ENCODE measurements at places on chromosomes 13 and 19.

- no peak for DNase-seq
These were observed 1303.0 kb downstream of the EFNB2 start for GRCh38 chr13:105232439-105232838.

DNA sequence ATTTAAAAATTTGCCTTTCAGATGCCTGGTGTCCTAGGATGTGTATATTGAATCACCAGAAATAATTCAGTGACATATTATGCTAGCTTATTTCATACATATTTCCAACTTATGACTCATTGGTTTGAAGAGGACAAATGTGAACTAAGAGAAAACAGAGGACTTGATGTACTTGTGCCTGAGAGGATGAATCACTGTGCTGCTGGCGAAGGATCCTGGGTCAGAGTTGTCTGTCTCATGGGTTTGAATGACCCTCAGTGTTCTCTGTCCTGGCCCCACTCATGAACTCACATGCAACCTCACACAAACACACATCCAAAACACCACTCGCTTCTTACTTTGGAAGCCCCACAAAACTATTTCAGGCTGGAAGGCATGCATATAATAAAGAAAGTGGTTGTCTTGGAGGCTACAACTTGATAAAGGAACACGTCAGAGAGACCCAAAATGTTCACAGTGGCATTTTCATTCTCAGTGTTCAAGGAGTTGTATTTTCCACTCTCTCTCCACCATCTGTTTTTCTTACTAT, 129.0 kb upstream of the SPRY2 start:
- no peak for DNase-seq

GRCh38 chr13:76764916-76765315, 121.3 kb downstream of the KCTD12 start:
- no peak for DNase-seq

- DNase-seq, result no peak
These were observed 74.7 kb downstream of the MUC16 start for GRCh38 chr19:8935460-8935859.

DNA sequence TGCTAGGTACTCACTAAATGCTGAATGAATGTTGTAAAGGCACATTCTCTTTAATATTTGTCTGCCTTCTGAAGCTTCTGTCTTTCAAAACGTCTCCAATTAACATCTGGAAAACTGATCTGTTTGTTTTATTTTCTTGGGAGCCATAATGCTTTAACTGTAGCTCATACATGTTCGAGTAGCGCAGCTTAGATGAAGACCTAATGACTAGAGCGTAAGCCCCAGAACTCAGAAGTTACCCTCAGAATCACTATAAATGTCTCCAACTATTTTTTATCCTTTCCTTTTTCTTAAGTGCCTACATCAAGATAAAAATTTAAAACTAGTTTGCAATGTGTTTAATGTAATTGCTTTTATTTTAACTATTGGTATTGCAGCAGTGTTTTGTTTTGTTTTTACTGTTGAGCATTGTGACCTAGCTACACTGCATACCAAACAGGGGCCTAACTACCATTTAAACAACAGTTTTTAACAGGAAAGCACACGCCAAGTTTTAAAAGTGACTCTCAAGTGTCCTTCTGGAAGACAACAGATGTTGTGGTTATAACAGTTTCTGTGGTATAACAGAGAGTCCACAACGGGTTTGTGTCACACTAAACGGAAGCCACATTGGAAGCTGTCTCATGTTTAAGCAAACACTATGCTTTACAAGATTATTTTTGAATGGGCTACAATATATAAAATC, 42.0 kb downstream of the MRPL57 start:
- DNase-seq, result no peak

- peak; percentile 61 for DNase-seq
These were observed at the start of gene WASF3 for GRCh38 chr13:26557393-26558073. TSS of gene WASF3 (plus strand) at chr13:26557683. CDS start at chr13:26642271, 84,588 bp downstream.

Data from stimulated activated CD4-positive, alpha-beta T cell treated with anti-CD3 and anti-CD28 coated beads, Interleukin-2, amount 100 ng/mL, for 24 hours (primary cell).